GM19239 (cell line): ENCODE measurements at places on chromosomes 16 and 17.
A peak's percentile ranks its signal among the peaks of the same experiment; 100 is the strongest.

- DNase-seq = no peak
These were observed 5.1 kb upstream of the HLF start for GRCh38 chr17:55259684-55260111.

DNA sequence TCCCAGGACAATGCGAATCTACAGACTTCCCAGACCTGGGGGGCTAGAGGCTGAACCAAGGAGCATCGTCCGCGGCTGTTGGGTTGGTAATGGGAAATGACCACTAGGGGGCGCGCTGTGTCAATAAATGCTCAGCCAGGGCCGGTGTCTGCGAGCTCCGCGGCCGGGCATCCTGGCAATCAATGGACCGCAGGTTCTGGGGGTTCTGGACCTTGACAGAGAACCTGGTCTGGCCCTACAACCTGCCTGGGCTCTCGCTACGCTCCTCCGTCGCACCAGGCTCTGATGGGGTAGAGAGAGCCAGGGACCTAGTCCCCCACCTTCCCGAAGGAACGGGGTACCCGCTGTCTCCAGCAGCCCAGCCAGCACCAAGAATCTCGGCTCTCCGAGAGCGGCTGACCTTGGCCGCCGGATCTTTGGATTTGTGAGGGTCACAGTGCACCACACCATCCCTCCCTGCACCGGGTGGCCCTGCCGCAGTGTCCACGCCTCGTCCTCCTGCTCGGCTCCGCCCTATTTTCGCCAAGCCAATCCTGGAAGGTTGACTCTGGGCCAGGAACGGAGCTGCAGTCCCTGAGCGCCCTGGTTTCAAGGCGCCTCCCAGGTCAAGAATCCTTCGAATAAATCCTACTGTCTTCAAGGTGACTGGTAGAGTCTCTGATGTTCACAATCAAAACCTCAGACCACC, 20.4 kb upstream of the BEAN1 start:
- peak; percentile 94 for DNase-seq

DNA sequence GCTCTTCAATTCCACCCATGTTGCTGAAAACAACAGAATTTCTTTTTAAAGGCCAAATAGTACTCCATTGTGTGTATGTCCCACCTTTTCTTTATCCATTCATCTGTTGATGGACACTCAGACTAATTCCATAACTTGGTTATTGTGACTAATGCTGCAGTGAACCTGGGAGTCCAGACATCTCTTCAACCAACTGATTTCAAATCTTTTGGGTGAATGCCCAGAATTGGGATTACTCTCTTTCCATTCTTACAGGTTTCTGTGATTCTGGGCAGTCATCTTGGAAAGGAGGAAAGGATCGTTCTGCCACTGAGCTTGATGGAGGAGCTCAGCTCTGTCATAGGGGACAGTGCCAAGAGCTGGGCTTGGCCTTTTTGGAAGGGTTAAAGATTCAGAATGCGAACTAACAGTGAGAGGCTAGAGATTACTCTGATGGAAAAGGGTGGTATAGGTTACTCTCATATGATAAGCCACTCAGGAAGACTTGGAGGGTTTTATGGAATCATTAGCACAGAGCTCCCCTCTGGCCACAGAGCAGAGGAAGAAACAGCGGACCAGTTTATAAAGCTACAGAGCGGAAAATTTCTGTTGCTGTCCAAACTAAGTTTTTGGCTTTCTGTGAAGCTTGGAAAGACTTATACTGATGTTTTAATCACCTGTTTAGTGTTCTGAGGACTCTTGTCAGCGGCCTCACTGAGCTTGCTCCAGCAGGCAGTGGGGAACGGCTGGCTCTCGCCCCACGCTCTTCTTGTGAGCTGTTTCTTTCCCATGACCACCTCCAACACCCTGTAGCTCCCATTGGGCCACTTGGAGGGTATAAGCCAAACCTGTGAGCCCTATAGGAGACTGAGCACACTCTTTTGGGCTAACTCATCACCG, 48.3 kb downstream of the HIC1 start:
- no peak for DNase-seq

DNA sequence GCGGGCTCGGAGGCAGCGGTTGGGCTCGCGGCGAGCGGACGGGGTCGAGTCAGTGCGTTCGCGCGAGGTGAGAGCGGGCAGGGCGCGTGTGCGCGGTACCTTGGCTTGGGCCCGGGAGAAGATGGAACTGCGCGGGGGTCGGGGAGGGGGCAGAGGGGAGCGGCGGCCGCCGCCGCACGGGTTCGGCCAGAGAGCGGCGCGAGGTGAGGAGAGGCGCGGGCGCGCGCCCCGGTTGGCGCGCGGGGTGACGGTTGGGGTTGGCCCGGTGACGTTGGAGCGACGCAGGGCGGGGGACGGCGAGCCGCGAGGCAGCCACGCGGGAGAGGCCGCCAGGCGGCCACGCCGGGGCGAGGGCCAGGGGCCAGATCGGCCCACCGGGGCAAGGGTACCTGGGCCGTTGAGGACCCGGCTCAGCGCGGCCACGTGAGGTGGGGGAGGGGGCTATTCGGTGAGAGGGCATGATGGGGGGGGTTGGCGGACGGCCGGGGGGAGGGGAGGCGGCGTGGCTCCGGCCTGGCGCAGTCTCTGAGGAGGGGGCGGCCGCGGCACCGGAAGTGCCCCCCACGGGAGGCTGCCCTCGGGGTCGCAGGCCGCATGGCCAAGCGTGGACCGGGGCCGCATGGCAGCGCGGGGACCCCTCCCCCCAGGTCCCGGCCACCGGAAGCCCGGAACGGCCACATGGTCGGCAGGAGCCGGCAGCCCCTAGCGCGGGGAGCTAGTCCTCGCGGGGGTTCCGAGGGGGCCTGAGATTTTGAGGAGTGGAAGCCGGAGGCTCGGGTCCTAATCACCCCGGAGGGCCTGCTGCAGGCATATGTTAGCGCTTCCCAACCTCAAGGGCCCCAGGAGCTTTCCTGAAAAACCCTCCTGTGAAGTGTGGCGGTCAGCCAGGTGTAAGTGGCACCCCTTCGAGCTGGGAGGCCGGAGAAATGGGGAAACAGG, 527 bp downstream of the EIF5A start:
- no peak for DNase-seq
